ENCODE measurements at places on chromosomes 1 and 21.
A peak's percentile ranks its signal among the peaks of the same experiment; 100 is the strongest.

GRCh38 chr1:208077232-208078075, 166.5 kb upstream of the CD34 start:
- no peak for DNase-seq

GRCh38 chr1:238672262-238672661, 714.1 kb upstream of the CHRM3 start:
- DNase-seq: no peak

DNA sequence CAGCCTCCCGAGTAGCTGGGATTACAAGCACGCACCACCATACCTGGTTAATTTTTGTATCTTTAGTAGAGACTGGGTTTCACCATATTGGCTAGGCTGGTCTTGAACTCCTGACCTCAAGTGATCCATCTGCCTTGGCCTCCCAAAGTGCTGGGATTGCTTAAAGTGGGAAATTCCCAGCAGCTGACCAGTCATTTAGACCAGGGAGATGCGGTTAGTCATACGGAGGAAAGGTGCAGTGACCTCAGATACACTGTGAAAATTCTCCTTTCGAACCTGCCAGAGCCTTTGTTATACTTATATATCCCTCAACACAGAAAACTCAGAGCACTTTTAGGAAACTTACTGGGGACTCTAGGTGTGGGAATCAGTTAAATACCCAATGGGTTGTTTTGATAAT, 39.6 kb downstream of the MAP10 start:
- no peak for DNase-seq

- DNase-seq: no peak
These were observed 32.7 kb upstream of the SUCO start for GRCh38 chr1:172500207-172500606.

DNA sequence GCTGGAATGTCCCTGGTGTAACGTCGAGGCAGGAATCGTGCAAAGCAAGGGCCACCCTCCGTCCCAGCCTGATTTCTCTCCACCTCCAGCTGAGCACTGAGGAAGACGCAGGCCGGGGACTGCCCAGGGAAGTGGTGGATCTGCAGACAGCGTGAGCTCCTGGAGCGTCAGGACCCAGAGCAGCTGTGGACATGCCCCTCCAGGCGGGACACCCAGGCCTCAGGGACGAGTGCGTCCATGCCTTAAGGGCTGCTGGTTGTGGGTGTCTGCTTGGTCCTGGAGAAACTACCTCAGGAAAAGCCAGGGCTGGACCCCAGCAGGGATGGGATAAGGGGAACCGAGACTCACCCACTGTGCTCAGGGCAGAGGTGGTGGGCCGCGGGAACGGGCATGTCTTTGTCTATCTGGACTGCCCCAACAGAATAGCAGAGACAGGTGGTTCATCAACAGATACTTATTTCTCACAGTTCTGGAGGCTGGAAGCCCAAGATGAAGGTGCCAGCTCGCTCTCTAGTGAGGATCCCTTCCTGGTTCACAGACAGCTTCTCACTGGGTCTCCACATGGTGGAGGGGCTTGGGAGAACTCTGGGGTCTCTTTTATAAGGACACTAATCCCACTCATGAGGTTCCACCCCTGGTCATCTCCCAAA, 5.8 kb upstream of the MMEL1 start:
- no peak for DNase-seq

- no peak for DNase-seq
These were observed 450.7 kb downstream of the NEGR1 start for GRCh38 chr1:71831646-71832045.

- DNase-seq: no peak
These were observed 101.9 kb upstream of the USP24 start for GRCh38 chr1:55316947-55317662.

DNA sequence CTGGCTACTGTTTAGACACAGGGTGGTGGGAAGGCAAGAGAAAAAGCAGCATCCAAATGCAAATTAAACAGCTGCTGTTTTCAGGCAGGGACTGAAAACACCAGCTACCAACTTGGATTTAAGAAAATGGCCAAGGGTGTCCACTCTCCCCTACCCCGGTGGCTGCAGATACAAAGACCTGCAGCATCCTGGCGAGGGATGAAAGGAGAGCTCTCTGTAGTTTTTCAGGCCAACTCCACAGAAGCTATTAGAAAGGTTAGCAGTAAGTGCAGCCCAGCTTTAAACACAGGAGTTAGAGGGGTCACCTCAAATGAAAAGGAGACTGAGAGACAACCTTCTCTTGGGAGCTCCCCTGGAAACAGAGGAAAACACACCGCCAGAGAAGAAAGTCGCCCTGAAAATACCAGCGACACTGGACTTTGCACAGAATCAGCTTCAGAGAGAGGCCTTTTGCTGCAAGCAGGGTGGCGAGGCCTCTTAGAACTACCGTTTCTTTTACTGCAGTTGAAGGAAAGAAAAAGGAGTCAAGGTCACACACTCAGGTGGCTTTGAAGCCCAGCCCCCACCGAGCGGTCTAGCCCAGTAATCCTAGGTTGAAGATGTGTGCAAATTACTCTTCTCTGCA, 74.4 kb upstream of the TIAM1 start:
- no peak for DNase-seq

DNA sequence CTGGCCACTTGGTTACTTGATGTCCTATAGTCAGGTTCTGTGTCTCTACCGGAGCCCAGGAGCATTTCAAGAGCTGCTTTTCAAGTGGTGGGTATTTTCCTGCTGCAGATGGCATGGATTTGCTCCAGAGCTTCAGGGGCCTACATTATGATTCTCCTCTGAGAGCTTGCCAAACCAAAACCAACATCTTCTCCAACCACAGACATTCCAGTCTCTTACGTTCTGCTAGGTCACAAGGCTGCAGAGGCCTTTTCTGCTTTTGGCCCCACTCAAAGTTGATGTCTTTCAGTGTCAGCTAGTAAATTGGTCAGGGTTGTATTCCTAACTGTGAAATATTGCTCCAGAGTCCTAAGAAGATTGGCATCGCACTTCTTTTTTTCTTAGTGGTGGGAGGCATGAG, 14.7 kb upstream of the AQP10 start:
- DNase-seq: no peak

DNA sequence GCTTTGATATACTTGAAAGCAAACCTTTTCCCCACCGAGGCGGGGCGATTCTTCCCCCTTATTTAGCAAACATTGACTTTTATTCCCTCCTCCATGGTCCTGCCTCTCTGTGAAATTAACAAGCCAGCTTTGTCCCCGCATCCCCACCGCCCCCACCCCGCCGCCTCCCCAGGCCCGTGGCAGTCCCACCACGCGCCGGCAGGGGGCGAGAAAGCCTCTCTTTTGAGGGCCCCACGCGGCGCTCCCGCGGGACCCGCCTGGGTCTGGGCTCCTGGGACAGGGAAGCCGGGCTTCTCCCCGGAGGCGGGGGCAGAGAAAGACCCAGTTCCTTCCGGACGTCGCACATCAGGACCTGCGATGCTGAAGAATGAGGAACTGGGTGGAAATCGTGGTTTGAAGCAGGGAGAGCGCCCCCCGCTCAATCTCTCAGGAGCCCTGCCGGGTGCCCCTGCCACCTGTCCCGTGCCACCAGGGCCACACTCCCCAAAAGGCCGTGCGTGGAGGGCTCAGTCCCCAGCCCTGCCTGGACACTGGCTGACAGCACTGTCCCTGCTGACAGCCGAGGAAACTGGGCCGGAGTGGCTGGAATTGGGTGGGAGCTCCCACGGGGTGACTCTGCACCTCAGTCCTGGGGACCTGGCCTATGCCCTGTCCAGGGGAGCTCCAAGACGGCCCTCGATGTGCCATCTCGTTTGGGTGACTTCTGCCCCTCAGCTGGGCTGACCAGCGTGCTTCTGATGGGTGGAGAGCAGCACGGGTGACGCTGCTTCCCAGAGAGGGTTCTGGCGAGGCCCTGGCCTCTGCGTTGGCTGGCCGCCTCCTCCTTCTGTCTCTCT, 8.6 kb upstream of the ACTRT2 start:
- DNase-seq: peak; percentile 12

DNA sequence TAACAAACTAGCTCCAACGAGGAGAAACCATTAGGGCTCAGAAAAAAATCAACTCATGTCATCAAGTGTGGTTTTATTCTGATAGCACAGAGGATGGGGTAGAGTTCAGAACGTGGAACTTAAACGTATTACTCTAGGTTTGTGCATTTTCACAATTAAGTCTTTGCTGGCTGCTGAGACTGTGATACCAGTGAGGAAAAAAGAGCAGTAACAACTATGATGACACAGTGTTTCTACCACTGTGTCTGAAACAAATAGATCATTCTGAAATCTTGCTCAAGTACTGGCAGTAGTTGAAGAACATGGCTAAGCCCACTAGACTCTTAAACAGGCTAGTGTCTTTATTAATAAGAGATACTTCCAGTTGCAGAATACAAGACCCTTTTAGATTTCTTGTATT, 31.0 kb downstream of the NUCKS1 start:
- no peak for DNase-seq

DNA sequence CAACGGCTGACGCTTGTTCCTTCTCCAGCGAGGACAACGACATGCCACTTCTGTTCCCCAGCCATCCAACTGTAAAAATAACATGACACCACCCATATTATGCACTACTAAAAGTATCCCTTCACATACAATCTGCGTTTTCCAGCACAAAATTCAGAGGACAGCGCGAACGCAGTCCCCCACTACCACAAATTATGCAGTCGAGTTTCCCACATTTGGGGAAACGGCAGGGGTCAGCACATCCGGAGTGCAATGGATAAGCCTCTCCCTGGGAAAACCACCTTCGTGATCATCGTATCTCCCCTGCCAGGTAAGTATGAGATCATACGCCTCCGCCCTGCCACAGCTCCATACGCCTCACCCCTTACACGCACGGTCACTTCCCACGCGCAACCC, 120.9 kb downstream of the PPIAL4G start:
- no peak for DNase-seq

Data from stimulated activated CD4-positive, alpha-beta T cell treated with anti-CD3 and anti-CD28 coated beads, Interleukin-15, amount 100 ng/mL, for 1 hour (primary cell).